Esophagus squamous epithelium (tissue), 5 donors: ENCODE measurements at places on chromosomes 7 and 10.

DNA sequence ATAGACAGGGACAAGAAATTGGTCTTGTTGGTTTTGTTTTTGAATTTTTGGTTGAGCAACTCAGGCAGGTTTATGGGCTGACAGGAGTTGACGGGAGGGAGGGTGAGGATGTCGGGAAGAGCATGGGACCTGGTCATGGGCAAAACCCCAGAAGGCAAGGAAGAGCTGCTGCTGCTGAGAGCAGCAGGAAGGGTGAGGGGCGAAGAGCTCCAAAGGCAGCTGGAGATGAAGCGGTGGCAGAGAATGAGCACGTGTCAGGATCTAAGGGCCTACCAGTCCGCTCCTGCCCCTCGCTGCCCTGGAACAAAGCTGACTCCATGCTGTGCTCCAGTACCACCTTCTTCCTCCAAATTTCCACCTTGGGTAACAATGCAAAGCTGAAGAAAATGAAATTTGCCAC, 84.3 kb downstream of the ARHGAP22 start:
- DNase-seq: no peak

DNA sequence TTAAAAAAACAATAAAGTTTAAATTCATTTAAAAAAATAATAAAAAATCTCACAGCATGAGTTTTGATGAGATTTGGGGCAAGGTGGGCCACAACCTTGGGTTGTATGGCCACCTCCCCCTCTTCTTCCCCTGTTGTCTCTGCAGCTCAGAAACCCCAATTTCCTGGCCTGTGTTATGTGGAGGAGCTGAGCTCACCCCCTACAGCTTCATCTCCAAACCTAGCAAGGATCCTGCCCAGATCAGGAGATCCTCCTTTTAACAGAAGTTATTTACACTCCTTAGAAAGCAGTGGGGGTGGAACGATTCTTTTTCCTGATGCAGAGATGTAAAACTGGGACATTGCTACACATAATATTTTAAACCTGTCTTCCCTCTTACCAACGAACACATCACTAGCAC, 6.9 kb upstream of the SH2D4B start:
- DNase-seq: no peak

GRCh38 chr7:78057571-78057970, 259.0 kb downstream of the PHTF2 start:
- no peak for DNase-seq

GRCh38 chr7:152544481-152544927, 108.7 kb upstream of the KMT2C start:
- DNase-seq: no peak

- no peak for DNase-seq
These were observed 23.4 kb upstream of the FAM170B start for GRCh38 chr10:49157229-49157628.
